NCI-H510A (cell line): ENCODE measurements at places on chromosomes 3 and 15.

DNA sequence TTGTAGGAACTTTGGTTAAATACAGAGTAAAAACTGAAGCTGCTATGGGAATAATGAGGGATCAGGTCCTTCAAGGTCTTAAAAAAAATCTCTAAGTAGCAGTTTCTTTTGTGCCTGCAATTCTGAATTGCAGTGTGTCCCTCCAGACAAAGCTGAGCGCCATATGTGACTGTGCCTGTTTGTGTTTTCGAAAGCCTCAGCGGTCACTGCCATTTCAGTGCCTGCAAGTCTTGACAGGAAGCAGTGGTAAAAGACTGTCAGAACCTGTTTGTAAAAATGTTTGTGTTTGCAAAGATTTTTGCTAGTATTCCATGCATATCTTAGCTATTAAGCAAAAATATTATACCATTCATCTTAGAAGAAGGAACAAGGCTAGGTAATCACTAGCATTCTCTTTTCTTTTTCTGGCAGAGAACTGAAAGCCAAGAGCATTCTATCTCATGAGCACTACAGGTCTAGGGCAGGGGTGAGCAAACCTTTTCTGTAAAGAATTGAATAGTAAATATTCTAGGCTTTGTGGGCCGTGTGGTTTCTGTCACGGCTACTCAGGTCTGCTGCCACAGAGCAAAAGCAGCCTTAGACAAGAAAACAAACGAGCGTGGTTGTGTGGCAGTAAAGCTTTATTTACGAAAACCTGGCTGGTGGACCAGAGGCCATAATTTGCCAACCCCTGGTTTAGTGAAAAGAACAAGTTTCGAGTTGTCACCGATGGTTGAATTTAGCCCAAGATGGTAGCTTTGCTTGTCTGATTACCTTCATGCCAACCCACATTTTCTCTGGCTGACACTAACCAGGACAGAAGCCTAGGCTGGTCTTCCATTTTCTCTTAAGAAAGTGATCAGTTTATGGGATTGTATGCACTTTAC lies 134.4 kb downstream of the CACNA1D start:
- no peak for DNase-seq

DNA sequence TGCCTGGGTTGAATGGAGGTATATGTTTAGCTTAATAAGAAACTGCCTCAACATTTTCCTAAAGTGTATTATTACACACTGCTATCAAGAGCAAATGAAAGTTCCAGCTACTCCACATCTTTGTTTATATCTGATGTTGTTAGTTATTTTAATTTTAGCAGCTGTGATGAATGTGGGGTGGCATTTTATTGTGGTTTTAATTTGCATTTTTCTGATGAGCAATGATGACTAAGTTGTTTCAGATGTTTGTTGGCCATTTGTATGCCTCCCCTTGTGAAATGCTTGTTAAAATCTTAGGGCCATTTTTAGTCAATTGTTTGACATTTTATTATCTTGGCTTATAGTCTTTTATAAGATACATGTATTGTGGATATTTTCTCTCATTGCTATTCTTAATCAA lies 260.4 kb upstream of the SLCO3A1 start:
- DNase-seq, result no peak

GRCh38 chr3:145639875-145640274 lies 521.1 kb downstream of the PLOD2 start:
- DNase-seq, result no peak

DNA sequence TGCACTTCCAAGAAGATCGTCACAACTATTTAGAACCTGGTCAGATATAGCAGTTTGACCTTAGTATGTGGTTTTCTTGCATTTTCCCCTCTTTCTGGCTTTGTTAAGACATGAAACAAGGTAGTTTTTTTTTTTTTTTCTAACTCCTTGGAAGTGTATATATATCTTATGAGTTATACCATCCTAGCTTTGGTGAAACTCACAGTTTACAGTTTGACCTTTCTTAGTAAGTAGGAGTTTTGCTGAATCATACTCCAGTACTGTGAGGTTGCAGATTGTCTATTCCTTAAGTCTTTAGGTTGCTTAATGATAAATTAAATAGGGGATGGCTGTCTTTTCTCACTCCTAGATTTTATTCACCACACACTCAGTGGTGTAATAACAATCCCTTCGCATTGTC lies 325.0 kb downstream of the RBMS3 start:
- DNase-seq, result no peak
